ENCODE measurements at places on chromosomes 3 and 15. TPM values are rescaled to one million over a fixed set of nuclear protein-coding genes. Genes with fewer than 3 reads are reported as not detected.

Gene DNAH12
- 0.77 TPM for total RNA-seq

DNA sequence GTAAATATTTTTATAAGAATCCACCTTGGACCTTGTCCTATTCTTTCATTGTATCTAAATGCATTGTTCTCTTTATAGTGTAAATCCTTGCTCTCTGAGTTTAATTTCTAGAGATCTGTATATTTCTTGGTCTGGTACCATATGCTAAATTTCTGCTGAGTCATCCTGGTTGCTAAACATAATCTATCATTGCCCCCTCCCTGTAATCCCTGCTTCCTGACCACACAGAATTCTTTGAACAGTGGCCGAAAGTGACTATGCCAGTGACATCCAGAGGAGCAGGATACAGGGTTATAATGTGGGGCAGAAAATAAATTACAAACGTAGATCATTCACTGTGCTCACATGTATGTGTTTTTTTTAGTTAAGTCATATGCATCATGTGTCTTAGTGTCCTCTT is 143.1 kb downstream of the DIPK2A start:
- peak; percentile 36 for DNase-seq

DNA sequence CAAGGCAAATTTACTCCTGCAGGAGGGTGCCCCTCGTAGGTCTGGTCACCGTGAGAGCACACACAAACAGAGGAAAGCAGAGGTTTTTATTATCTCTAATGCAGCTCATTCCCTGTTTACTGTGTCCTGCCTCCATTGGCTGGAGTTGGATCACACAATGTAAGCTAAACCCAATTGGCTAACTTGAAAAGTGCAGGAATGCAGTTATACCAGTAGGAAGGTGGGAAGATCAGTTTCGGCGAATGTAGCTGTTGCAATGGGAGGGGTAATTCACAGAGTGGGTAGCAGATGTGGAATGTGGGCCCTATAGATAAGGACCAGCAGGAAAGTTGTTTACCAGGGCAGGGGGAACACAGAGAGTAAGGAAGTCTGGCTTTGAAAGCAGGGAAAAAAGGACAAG is 42.5 kb upstream of the NPAP1 start:
- no peak for DNase-seq

DNA sequence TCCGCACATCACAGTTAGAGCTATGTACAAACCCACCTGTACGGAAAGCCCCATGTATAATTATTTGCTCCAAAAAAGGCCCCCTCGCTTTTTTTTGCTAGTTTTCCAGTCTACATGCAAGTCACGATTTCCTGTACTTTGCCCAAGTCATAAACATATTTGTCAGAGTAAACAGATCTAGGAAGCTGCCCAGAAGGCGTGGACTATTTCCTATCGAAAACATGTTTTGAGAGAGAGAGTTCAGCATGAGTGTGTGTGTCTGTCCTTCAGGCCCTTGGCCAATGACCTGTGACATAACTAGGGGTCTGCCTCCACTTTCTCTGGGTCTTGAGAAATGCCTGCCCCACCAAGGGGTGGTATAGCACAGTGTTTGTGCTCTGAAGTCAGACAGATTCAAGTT is 72.7 kb upstream of the HACD2 start:
- DNase-seq: no peak

GRCh38 chr3:61637088-61638051 is 76.0 kb downstream of the PTPRG start:
- no peak for DNase-seq

DNA sequence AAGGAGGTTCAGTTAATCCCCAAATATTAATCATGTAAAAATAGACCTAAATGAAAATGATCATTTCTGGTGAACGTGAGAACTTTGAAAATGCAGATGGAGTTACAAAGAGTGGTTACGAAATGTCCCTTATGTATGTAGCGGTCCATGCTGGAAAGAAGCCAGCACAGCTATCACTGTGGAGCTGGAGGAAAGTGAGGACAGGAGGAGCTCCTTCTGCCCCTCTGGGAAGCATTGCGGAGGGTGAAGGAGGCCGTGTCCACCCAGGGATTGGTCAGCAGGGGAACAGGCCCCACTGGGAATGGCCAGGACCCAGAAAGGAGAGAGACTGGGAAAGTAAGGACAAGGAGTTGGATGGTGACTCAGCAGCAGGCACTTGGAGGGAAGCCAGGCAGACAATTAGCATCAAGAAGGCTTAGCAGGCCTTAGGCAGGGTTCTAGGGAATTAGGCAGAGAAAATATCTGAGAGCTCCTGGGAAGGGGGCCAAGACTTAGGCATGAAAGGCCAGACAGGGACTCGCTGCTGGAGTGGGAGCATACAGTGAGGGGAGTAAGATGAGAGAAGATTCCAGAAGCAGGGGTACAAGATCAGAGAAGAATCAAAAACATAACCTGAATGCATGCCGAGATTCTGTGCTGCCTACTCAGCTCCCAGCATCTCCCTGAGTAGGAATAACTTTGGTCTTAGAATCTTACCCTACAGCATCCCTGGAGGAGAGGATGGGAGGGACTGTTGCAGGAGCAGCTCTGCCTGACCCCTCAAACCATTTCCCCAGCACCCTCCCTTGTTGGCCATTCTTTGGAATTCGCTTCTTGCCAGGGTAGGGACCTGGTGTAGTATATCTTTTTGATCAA is 171.0 kb upstream of the UMPS start:
- DNase-seq: peak; percentile 86
